ENCODE measurements at places on chromosomes 12 and 14.

GRCh38 chr12:112456029-112456428, 37.3 kb downstream of the PTPN11 start:
- H3K27ac ChIP-seq: no peak overlapping the region
- no peaks in the 10 kb centered on the region for H3K4me1 ChIP-seq
- no peaks in the 10 kb centered on the region for H3K27me3 ChIP-seq
- H3K36me3 ChIP-seq: peaks cover 65% of the 10 kb centered on the region
- no peak overlapping the region for H3K4me3 ChIP-seq
- DNase-seq: no peak

- H3K4me3 ChIP-seq: no peak overlapping the region
- no peaks in the 10 kb centered on the region for H3K27me3 ChIP-seq
- H3K36me3 ChIP-seq: no peaks in the 10 kb centered on the region
- H3K4me1 ChIP-seq: no peaks in the 10 kb centered on the region
Observed at GRCh38 chr12:82745807-82746206, 59.1 kb downstream of the TMTC2 start.

GRCh38 chr12:57513266-57513665, 7.0 kb downstream of the DDIT3 start:
- H3K27ac ChIP-seq: no peak overlapping the region
- H3K4me3 ChIP-seq: no peak overlapping the region
- no peak for DNase-seq
- peaks cover 81% of the 10 kb centered on the region for H3K36me3 ChIP-seq
- H3K4me1 ChIP-seq: peaks cover 1% of the 10 kb centered on the region
- H3K27me3 ChIP-seq: no peaks in the 10 kb centered on the region

- H3K4me1 ChIP-seq: no peaks in the 10 kb centered on the region
- H3K27me3 ChIP-seq: no peaks in the 10 kb centered on the region
- DNase-seq: no peak
- no peak overlapping the region for H3K27ac ChIP-seq
Observed at GRCh38 chr12:46671102-46671501, 154.7 kb downstream of the SLC38A4 start.

DNA sequence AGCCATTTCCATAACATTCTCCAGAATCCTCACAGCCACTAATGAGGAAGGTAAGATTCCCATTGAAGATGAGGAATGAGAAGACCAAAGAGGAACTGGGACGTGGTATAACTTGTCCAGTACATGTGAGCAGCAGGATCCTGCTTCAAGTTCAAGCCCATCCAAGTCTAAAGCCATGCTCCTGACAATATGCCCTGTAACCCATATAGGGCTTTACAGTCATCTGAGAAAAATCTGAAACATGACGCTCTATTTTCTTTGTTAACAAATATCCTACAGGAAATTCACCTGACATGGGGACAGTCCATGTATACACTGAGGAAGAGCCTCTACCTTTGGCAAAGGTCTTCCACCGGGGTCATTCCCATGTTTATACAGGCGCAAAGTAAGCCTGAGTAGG, 3.1 kb upstream of the ACTR6 start:
- H3K4me3 ChIP-seq: no peak overlapping the region
- H3K27me3 ChIP-seq: no peaks in the 10 kb centered on the region
- DNase-seq: no peak
- H3K4me1 ChIP-seq: peaks cover 10% of the 10 kb centered on the region

DNA sequence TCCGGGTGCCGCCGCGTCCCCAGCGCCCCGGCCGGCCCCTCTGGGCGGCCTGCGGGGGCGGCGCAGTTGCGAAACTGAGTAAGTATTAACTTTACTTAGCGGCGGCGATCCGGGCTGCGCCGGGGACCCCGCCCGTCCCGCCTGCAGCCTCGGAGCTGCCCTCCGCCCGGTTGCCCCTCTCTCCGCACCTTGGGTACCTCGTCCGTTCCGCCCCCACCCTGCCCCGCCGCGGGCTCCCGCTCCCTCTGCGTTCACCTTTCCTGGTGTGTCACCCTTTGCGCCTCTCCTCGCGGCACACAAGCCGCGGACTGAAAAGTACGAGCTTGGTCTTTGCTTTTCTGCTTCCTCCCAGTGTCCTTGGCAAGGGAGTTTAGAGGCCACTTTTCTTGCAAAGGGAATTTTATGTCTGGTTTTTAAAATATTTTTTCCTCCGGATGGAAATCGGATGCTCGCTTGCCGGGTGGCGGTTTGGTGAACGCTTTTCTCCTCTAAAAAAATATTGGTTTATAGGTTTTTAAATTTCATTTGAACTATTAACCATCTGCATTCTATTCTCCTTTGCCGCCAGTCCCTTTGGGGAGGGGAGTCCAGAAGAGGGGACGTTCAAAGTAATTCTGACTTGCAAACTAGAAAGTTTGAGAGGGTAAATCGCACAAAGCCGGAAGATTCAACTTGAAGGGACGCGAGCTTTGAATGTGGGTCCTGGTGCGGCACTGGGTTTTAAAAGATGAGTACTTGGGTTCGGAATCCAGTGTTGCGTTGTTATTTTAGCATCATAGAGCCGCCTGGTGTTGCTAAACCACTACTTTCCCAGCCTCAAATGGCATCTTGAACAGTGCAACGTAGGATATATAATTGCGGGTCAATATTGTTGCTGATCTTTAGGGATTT, 834 bp downstream of the RASSF8 start:
- peaks cover 5% of the 10 kb centered on the region for H3K27me3 ChIP-seq
- DNase-seq: no peak
- no peaks in the 10 kb centered on the region for H3K36me3 ChIP-seq
- peaks cover 4% of the 10 kb centered on the region for H3K4me1 ChIP-seq
- no peak overlapping the region for H3K27ac ChIP-seq

DNA sequence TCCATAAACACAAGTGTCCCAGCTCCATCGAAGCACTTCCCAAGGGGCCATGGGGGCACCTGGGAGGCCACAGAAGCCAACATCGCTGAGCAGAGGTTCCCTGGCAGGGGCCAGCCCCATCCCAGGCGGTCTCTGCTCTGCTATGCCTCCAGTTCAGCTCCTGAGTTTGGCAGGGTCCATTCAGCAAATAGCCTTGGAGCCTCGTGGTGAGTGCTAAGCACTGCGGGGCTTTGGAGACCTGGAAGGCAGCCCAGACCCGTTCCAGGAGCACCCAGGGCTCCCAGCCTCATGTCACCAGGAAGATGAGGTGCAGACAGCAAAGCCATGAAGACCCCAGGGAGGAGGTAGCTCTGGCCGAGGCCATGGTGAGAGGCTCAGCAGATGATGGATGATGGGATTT, 109.5 kb downstream of the LGMN start:
- H3K4me1 ChIP-seq: no peaks in the 10 kb centered on the region

GRCh38 chr14:30706704-30707103, 84.6 kb downstream of the SCFD1 start:
- H3K4me1 ChIP-seq: no peaks in the 10 kb centered on the region
- no peaks in the 10 kb centered on the region for H3K27me3 ChIP-seq
- no peak overlapping the region for H3K27ac ChIP-seq
- H3K36me3 ChIP-seq: peaks cover 29% of the 10 kb centered on the region
- DNase-seq: no peak
- no peak overlapping the region for H3K4me3 ChIP-seq

GRCh38 chr14:72603639-72604038, 290.3 kb downstream of the DPF3 start:
- no peaks in the 10 kb centered on the region for H3K36me3 ChIP-seq
- H3K4me1 ChIP-seq: no peaks in the 10 kb centered on the region
- no peak overlapping the region for H3K27ac ChIP-seq
- no peak overlapping the region for H3K4me3 ChIP-seq
- no peaks in the 10 kb centered on the region for H3K27me3 ChIP-seq

GRCh38 chr12:82730953-82731459, 44.3 kb downstream of the TMTC2 start:
- no peak overlapping the region for H3K27ac ChIP-seq
- H3K4me3 ChIP-seq: no peak overlapping the region
- no peak for DNase-seq

DNA sequence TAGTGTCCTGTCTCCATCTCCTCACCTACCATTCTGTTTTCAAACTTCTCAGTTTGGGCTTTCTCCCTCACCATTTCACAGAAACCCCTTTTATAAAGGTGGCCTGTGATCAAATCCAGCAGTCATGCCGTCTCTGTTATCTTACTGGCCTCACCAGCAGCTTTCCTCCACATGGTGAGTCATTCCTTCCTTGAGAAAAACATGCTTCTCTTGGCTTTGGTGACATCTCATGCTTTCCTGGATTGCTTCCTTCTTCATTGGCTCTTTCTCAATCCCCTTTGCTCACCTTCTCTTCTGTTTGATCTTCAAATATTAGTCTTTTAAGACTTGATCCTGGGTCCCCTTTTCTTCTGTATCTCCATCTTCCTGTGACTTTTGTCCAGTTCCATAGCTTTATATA, 164.9 kb downstream of the ANO4 start:
- H3K27me3 ChIP-seq: peaks cover 3% of the 10 kb centered on the region
- H3K4me1 ChIP-seq: no peaks in the 10 kb centered on the region
- H3K27ac ChIP-seq: no peak overlapping the region

GRCh38 chr14:91119556-91120311, 5.9 kb downstream of the DGLUCY start:
- H3K36me3 ChIP-seq: no peaks in the 10 kb centered on the region
- peaks cover 64% of the 10 kb centered on the region for H3K4me1 ChIP-seq
- no peak overlapping the region for H3K27ac ChIP-seq
- no peak overlapping the region for H3K4me3 ChIP-seq

GRCh38 chr12:88299567-88300101, 157.5 kb downstream of the TMTC3 start:
- H3K4me3 ChIP-seq: no peak overlapping the region
- H3K36me3 ChIP-seq: no peaks in the 10 kb centered on the region
- H3K27ac ChIP-seq: no peak overlapping the region
- H3K4me1 ChIP-seq: no peaks in the 10 kb centered on the region

DNA sequence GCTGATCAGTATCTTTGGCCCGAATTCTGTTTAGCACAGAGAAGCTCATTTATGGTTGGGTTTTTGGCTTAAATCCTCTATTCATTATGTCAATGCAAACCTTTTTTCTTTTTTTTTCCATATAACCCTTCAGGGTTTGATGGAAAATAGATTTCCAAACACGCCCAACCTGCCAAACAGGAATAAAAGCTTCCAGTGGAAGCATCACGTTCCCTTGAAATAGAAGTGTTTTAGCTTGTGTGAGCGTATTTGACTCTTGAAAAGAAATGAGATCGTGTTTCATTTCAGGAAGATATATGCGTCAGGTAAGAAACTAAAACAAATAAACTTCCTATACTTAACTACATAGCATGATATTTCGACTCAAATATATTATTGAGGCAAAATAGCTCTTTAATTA, at the start of gene PIK3C2G:
Gene PIK3C2G (plus strand): TSS at position 246 of the 400 bp plus-strand sequence. CDS start 20,564 bp downstream, outside the sequence.
- no peak within 1 kb of the TSS for H3K4me3 ChIP-seq
- no peaks in the 10 kb centered on the region for H3K4me1 ChIP-seq
- DNase-seq: no peak
- no peak within 1 kb of the TSS for H3K27ac ChIP-seq

- peaks cover 7% of the 10 kb centered on the region for H3K36me3 ChIP-seq
- no peak for DNase-seq
- H3K4me3 ChIP-seq: no peak overlapping the region
- H3K27ac ChIP-seq: no peak overlapping the region
- no peaks in the 10 kb centered on the region for H3K4me1 ChIP-seq
Observed at GRCh38 chr14:75884198-75884611, 97.6 kb downstream of the TGFB3 start.

DNA sequence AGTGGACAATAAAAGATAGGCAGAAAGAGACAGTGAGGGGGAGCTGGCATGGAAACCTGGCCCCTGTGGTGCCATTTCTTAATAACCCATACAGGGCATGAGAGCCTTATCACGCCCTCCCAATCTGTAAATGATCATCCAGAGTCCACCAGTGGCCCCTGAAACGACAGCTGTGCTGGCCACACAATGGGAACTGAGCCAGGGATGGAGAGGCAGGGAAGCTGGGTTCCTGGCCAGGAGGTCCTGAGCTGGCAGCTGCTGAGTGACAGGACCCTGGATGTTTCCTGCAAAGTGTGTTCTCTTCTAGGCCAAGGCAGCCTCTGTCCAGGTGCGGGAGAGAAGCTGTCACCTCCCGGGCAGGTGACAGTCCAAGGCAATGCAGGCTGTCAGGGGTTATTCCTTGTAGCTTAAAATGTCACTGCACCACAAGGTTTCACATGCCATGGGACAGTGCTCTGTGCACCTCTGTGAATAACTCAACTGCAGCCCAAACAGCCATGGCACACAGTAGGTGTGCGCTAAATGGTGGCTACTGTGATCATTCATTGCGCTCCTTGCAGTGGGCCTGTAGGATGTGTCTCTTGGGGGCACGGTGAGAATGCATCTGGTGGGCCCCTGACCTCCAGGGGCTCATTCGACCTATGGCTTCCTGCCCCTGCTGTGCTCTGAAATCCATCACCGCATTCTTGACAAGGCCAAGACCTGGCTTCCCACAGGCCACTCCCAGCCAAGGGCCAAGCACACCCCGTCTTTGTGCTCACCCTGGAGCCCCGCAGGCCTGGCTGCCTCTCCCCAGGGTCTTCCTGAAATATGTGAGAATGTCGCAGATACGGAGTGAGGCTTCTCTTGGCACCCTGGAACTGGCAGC, 46.3 kb upstream of the BCL11B start:
- no peak overlapping the region for H3K4me3 ChIP-seq
- H3K27me3 ChIP-seq: no peaks in the 10 kb centered on the region
- no peak overlapping the region for H3K27ac ChIP-seq
- no peak for DNase-seq

DNA sequence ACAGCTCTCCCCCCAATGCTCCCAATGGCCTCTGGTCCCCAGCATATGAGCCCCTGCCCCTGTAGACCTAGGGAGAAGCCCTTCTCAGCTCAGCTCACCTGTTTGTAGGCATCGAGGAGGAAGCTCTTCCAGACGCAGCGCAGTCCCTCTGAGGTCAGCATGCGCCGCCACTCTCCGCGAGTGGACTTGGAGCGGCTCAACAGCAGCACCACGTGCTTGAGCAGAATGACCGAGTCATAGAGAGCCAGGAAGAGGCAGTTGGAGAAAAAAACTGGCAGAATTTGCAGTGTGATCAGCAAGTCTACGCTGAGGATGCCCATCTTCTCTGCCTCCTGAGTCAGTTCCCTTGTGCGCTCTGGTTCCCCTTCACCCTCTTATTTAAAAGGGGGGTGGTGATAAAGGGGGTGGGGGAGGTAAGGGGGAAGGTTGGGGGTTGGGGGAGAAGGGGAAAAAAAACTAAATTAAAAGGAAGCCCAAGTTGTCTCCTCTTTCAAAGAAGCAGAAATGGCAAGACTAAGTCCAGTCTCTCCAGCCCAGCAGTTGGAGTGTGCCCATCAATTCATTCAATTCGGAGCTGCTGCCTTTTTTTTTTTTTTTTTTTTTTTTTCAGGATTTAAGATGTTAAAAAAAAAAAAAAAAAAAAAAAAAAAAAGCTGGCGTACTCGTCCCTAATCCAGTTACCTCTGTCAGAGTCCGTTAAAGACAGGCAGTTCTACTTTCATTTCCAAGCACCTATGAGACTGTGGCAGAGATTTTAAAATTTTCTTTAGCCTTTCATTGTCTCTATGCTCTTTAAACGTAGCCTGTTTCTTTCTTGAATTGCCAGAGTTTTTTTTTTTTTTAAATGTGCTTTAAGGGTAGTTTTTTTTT, at the start of gene DIO2:
Gene DIO2 (minus strand): TSS at position 352 of the 870 bp plus-strand sequence. CDS start 32 bp downstream, at position 320.
- no peaks in the 10 kb centered on the region for H3K4me1 ChIP-seq
- H3K27me3 ChIP-seq: peaks cover 6% of the 10 kb centered on the region
- no peaks in the 10 kb centered on the region for H3K36me3 ChIP-seq

- H3K36me3 ChIP-seq: no peaks in the 10 kb centered on the region
- peaks cover 2% of the 10 kb centered on the region for H3K27me3 ChIP-seq
- no peak for DNase-seq
- no peak overlapping the region for H3K4me3 ChIP-seq
Observed at GRCh38 chr14:24705840-24706239, 71.8 kb upstream of the GZMB start.

Measured in T-cell (primary cell).